ENCODE measurements at places on chromosomes 4 and X.

DNA sequence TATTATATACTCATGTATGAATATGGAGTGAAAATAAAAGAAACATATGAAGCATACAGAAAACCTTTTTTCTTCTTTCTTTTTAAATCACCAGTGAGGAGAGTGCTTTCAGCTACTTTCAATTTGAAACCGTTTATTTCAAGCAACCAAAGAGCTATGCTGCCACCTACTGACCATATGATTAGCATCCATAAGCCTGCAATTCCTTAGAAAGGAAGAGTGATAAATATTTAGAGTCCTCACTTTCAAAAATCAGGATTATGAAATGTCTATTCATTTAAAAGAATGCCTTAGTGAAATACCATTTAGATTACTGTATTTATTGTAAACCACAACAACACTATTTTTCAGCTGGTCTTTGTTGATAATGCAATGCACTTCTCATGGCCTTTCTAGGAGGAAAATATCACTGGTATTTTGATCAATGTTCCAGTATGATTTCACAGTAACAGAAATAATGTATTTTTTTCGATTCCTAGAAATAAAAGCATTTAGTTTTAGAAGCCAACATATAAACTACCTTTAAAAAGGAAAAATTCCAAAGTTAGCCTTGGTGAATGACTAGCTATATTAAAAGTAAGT, 667.6 kb downstream of the PCDH18 start:
- peak; percentile 67 for DNase-seq

GRCh38 chr4:97349468-97350186, 793.6 kb downstream of the STPG2 start:
- no peak for DNase-seq

- DNase-seq = no peak
Measured at GRCh38 chr4:153988492-153989363, 199.8 kb upstream of the SFRP2 start.

DNA sequence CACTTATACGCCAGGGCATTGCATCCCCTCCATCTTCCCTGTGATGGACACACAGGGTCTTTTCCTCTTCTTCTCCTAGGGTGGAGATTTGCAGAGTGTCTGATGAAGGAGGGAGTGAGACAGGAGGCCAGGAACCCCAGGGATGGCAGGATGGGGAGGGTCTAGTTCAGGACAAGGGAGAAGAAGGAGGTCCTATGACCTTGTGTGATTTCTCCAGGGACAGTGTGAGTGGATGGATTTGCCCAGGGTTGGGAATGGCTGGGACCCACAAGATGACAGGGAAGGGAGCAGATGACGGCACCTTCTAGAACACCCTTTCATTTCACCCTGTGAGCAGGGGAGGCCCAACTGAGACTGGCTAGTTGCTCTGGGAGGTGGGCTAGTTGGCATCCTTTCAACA, 34.2 kb downstream of the CYTL1 start:
- DNase-seq = no peak

GRCh38 chr4:4677556-4678522, 136.0 kb upstream of the STX18 start:
- DNase-seq = peak; percentile 34

DNA sequence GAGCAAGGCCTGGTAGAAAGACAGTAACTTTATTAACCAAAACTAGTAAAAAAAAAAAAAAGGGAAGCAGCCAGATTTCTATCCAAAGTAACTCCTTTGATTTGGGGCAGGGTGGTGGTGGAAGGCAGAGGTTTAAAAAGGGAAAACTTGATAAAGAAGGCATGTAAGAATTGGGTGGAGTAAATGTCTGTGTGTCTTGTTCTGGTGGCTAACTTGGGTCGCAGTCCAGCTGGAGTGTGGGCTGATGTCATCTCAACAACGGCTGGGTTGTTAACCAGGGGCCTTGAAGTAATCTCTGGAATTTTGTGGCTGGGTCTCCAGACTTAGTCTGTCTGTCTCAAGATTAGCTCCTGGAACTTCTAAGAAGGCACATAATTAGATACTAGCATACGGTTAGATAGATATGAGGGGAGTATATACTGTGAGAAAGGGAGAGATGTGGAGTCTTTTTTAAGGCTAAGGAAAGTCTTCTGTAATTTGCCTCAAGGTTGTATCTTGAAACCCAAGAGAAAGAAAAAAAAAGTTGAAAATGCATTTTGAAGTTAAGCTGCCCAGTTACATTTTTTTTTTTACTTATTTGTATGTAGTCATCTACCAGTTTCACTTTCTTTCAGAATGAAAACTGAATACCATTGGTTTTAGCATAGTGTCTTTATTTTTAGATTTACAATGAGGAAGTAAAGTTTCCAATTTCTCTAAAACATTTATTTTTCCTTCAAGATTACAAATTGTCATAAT, 48.3 kb downstream of the MTHFD2L start:
- peak; percentile 71 for DNase-seq

DNA sequence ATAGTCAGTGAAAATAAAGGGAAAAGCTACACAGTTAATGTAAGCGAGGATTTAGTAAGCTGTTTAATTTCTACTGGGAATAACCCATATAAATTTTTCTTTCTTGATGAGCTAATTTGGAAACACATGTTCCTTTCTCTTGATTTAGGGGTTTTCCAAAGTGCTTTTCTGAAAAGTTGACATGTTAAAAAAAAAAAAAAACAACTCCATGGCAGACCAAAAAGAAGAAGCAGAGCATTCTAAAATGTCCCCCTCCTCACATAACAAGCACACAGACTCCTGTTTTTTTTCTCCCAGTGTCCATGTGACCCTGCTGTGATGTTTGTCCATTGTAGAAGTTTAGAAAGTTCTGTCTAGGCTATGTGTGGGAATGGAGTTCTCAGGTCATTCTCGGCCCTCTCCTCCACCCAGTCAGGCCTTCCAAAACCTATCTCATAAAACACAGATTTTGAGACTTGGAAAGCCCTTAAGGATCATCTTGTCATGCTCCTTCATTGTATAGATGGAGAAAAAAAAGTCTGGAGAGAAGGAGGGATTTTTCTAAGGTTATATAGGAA, 792 bp downstream of the CLIC2 start:
- peak; percentile 2 for DNase-seq

DNA sequence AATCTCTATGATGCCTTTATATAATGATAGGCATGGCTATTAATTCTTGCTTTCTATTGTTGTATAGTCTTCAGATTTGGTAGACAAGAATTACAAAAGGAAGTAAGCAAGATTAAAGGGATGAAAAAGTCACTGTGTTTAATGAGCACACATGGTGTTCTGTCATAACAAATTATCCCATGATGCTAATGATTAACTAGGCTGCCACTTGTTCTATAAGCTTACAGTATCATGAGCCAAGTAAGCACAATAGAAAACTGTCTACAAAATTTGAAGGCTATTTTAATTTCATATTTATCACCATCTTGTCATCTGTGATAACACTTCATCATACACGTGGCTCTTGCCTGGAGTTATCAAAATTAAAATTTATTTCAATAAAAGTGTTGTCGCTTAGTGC, 466.7 kb downstream of the GASK1B start:
- DNase-seq = no peak

- no peak for DNase-seq
Measured at GRCh38 chr4:15131551-15131950, 129.3 kb downstream of the CPEB2 start.

- DNase-seq = no peak
Measured at GRCh38 chrX:10393241-10393640, 227.1 kb downstream of the MID1 start.

DNA sequence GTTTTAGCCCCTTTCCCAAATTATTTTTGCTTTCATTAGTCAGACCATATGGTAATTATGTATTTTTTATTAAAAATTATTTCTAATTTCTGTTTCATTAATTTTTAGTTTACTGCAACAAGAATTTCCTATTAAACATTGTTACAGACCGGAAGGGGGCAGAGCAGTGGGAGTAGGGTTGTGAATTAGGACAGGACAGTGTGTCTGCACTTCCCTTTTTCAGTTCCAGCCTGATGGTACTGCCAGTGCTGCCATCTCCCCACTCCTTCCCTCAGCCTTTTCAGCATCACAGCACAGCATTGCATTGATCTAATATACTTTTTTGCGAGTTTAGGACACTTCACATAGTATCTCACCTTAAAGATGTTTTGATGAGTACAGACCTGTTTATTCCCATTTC, 76.5 kb downstream of the STIM2 start:
- DNase-seq = peak; percentile 61

DNA sequence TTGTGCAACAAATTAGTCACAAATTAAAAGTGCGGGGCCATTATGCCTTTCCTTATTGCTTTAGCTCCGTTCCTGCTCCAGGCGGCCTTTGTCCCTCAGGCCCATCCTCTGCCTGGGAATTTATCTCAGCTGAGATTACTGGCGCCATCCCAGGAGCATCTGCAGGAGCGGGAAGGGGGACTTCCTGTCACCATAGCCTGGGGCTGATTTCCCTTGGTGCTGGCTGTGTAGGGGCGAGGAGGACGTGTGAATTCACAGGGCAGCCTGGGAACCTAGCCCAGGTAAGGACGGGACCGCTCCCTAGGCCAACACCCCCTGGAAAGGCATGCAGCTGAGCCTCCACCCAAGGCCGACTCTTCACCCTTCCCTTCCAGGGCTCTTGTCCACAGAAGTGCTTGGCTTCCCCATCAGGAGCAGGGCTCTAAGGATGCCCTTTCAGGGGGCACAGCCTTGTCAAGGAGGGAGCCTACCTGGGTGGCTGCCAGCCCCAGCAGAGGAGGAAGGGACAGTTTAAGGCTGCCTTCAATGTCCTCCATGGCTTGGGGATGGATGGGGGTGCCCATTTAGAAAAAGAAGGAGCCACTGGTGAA, 72.6 kb upstream of the NKX1-1 start:
- no peak for DNase-seq

DNA sequence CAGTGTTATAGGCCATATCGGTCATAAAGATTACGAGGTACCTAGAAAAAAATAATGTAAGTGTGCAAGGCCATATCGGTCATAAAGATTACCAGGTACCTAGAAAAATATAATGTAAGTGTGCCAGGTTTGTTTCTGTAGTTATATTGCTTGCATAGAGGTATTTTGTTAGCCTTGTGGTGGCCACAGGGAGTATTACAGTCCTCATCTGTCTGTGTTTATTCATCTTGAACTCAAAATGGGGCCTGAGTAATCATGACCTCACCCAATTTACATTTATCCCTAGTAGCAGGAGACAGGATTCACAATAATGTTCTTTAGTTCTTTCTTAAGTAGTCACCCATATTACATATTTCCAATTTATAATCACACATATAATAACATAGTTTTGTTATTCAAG, 459.7 kb downstream of the MID1IP1 start:
- no peak for DNase-seq
